ENCODE measurements at places on chromosomes 5 and 9.

DNA sequence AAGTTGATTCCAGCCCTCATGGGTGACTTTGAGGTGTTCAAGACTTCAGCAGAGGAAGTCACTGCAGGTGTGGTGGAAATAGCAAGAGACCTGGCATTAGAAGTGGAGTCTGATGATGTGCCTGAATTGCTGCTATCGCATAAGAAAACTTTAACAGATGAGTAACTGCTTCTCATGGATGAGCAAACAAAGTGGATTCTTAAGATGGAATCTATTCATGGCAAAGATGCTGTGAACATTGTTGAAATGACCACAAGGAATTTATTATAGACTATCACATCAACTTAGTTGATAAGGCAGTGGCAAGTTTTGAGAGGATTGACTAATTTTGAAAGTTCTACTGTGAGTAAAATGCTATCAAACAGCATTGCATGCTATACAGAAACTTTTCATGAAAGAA is 17.1 kb upstream of the POU4F3 start:
- DNase-seq, result no peak

DNA sequence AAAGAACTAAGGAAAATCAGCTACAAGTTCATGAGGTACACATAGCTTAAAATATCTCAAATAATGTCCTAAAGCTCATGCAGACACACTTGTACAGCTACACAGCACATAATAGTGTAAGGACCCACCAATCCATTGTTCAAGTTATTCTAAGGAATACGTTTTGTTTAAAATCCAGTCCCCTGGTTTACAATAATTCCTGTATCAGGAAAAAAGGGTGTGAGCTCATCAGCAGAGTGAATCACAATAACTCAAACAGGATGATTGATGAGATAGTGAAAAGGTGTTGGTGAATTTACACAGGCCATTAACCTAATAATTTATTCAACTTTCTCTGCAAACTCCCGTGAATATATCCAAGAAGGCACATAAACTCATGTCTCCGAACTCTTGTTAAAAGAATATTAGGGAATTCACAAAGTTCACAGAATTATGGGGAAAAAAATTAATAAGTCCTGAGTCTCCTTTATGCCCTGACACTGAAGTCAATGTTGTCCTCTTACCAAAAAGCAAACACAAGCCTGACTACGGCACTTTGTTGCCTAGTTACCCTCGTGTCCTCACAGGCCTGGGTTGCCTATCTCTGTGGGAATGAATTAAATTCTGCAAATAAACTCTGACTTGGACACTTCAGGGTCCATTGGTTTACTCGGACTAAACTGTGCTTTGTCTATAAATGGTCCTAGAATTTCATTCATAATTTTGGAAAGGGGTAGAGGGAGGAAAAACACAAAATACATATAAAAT is 142.8 kb upstream of the PDE4D start:
- DNase-seq, result no peak

GRCh38 chr5:178093134-178093533 is 20.2 kb upstream of the N4BP3 start:
- DNase-seq, result no peak

DNA sequence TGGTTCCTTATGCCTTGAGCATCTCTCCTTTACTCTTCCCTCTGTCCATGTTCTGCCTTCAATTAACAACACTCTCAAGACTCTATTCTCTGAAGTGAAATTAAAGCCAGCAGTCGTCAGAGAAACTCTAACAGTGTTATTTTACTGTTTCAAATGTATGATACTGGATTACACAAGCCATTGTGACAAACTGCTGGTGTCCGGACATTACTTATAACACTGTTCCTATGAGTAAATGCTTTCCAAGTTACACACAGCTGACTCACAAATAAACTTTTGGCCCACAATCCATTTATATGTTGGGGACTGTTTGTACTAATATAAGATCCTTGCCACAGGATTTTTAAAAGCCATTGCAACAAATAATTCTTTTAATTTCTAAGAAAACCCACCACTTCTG is 63.2 kb upstream of the GHR start:
- peak; percentile 18 for DNase-seq

DNA sequence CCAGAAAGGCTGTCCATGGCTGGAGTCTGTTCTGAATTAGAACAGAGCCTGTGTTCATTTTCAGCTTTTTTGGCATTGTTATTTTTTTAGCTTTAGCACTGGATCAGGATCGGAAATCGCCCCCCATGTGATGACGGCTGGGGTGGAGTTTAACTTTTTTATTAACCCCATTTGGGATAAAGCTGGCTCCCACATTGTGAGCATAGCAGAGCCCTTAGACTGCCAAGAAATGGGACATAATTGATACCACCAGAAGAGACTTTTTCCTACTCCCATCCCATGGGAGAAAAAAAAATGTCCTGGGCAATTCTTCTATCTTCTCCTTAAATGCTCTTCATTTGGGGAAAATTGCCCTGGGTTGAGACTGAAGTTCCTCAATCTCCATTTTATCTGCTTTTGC is 52.4 kb downstream of the SLIT3 start:
- DNase-seq, result no peak

DNA sequence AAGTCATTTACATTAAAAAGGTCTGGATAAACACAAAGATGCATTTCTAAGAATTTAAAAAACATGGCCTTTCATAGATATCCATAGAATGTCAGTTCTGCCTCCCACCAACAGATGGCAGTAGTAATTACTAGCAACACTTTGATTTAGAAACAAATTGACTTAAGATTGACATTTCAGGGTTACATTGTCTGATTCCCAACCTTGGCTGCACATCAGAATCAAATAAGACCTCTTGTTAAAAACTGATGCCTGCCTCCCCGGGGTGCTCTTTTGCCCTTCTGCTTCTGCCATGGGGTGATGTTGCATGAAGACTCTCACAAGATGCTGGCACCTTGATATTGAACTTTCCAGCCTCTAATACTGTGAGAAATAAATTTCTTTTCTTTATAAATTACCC is 146.2 kb upstream of the GPR151 start:
- DNase-seq, result no peak

- DNase-seq, result no peak
Measured at GRCh38 chr9:104923740-104924139, 4.2 kb downstream of the ABCA1 start.

DNA sequence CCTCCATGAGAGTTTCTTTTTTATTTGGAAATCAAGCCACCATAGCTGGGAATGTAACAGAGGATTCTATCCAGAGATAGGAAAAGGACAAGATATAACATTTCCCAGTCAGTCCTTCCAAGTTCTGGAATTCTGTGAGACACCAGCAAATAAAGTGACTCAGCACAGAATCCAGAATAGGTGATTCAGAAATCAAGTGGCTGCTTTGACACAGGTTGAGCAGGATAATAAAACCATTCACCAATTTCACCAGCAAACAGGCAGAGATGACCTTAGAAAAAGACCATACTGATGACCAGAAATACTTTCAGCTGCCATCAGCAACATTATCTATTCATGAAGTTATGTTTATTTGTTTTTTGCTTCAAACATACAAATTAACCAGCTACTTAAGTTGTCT is 491.5 kb upstream of the TUSC1 start:
- no peak for DNase-seq

- DNase-seq, result no peak
Measured at GRCh38 chr5:61407706-61408270, 75.7 kb downstream of the ZSWIM6 start.

DNA sequence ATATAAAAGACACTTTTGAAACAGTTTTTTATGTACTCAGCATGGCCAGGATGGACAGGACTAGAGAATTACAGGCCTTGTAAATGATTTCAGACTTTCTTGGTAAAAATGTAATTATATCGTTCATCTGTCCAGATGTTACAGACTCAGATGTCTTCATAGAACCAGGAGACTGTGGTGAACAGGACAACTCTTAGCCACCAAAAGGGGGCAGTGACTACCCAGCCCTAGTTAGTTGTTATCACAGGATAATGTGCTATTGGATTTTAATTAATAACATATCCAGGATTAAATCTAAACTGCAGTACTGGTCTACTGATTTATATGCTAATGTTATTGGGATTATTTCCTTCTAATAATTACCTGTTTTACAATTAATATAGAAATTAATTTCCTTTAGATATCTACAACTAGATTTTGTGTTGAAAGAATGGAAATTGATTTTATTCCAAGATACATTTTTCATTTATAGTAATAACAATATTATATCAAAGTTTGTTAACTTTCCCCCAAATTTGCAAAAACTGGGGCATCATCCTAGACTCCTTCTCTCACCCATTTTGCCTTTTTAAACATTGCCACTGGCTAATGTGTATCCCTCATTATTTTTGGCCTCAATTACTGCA is 99.4 kb downstream of the MTREX start:
- DNase-seq, result peak; percentile 11

DNA sequence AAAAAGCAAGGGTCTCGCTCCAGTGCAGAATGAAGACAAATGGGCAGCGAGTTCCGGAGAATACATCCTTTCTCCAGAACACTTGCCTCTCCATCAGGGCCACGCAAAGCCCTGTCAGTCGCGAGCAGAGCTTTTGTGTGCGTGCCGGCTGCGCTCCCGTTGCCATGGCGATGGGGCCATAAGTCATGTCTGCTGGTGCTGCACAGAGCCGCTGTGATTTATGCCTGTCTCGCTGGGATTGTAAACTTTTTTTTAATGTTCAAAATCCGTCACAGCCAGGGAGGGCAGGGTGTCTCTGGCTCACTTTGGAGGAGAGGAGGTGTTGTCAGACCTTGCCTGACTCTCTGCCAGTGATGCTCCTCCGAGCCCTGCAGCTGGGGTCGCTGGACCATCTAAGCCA is 272.7 kb downstream of the TRIM32 start:
- no peak for DNase-seq

DNA sequence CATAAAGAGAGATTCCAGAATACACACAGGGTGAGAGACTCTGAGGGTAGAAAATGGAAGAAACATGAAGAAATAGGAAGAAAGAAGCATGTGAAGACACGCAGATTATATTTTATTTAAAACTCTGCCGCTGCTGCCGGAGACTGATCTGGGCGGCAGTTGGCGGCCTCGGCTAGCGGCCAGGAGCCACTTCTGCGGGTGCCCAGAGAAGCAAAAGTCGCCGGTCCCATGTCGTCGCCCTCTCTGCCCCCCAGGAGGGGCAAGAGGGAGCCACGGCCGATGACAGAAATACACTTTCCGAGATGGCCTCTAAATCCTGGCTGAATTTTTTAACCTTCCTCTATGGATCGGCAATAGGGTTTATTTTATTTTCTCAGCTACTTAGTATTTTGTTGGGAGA is 40.9 kb downstream of the ANKRD55 start:
- DNase-seq, result no peak

- no peak for DNase-seq
Measured at GRCh38 chr5:67896930-67897313, 318.6 kb upstream of the PIK3R1 start.

DNA sequence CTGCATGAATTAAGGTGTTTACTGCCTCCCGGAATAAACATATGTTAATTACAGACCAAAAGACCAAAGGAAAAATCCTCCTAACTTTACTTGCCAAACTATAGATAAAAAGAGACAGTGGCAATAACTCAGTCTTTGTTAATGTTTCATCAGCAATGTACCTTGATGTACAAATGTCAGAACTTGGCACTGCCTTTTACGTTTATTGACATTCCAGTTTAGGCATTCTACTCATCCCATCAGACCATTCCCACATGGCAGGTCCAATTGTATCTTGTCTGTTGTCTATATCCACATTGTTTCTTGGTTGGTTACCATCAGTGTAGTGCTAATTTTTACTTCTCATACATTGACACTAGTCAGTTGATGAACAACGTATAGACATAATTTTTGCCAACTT is 85.5 kb downstream of the TEX10 start:
- no peak for DNase-seq

DNA sequence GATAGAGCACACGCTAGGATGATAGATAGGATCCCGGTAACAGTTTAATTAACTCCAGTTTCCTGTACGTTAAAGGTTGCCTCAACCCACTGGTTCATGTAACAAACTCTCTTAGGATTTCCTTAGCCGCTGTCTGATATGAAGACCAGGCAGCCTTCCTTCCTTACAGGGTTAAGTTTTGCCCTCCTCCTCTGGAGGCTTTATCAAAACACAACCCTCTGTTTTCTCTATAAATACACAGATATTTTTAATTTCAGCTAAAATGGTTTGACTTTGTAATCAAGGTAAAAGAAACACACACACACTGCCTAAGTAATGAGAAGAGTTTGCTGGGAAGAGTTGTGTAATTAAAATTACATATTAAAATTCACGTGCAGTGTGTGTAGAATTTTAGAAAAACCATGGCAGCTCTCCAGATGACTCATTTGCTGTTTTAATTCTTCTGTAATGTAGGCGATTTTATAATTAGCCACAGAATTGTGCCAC is 369.8 kb downstream of the CSNK1G3 start:
- no peak for DNase-seq

- no peak for DNase-seq
Measured at GRCh38 chr9:95307538-95307937, 10.0 kb downstream of the FANCC start.

DNA sequence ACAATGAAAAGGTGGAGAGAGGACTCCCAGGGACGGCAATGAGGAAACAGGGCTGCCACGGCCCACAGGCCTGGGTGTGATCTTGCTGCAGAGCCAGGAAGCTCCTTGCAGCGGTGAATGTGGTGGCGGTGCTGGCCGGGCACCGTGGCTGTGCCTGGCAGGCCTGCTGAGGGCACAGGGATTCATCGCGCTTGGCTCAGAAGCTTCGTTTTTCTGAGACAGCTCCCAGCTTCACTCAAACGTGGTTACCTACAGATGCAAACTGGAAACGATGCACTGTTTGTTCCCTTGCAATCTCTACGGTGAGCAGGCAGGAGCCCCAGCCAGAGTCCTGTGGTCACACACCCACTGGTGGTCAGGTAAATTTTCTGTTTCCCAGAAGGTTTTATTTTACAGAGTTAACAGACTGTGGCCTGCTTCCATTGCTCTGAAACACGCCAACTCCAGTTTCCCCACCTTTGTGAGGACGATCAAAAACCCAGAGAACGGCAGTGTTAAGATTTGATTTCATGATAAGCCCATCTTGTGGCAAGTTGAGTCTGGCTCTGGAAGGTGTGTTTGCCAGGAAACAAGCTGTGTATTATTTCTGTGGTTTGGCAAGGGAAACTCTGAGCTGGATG is 183.9 kb downstream of the AUH start:
- no peak for DNase-seq

GRCh38 chr5:157816682-157817386 is 42.1 kb downstream of the CLINT1 start:
- no peak for DNase-seq
